ENCODE measurements at places on chromosomes 16 and 17.

DNA sequence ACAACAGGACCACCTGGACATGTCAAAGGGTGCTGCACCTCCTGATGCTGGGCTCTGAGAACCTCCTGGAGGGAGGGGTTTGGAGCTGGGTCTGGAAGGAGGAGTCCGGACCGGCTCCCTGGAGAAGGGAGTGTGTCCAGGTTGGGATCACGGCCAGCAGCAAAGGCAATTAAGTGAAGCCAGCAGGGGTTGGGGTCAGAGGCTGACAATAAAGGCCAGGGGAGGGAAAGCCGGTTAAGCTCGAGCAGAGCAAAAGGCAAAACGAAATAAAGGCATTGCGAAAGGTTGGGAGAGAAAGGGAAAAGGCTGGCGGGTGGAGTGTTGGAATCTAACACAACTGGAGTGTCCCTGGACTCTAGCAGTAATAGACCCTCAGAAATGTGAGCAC is 992 bp upstream of the CACNG4 start:
- DNase-seq, result no peak

DNA sequence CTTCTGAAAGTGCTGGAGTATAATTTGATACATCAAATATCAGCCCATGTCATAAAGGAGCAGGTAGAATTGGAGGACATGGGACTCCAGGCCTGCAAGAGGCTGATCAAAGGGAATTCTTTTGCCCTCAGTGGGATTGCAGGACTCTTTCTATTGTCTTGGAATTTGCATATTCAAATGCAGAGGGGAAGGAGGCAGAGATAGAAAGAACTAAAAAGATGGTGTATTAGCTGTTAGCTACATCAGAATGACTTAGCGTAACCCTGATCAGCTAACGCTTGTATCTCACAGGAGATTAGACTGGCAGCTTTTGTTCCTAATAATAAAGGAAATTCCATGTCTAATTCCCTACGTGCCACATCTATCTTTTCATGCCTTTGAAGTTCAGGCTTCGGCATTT is 1014.7 kb upstream of the RBFOX1 start:
- no peak for DNase-seq

DNA sequence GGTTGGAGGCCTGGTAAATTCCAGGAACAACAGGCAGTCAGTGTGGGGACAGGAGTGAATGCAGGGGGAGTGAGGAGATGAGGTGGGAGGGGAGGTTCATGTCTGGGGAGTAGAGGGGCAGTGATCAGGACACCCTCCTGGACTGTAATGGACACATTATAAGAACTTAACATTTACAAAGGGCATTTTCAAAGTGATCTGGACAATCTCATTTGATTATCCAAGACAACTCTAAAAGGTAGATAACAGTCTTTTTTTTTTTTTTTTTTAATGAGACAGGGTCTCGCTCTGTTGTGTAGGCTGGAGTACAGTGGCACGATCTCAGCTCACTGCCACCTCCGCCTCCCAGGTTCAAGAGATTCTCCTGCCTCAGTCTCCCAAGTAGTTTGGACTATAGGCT is 5.7 kb downstream of the SDK2 start:
- DNase-seq, result no peak

DNA sequence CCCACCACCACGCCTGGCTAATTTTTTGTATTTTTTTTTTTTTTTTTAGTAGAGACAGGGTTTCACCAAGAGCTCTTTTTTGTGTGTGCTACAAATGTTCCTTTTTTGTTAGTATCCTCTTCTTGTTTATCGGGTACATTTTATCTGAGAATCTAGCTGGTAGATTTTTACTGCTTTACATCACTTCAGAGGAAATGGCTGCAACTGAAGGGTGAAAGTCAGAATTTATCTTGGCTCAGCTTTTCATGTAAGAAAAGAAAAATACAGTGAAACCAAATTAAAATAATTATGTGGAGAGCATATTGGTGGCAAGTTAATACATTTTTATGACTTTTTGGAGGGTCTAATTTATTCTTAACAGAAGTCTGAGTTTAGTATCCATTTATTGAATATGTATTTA is 26.0 kb downstream of the CBFB start:
- DNase-seq, result no peak

DNA sequence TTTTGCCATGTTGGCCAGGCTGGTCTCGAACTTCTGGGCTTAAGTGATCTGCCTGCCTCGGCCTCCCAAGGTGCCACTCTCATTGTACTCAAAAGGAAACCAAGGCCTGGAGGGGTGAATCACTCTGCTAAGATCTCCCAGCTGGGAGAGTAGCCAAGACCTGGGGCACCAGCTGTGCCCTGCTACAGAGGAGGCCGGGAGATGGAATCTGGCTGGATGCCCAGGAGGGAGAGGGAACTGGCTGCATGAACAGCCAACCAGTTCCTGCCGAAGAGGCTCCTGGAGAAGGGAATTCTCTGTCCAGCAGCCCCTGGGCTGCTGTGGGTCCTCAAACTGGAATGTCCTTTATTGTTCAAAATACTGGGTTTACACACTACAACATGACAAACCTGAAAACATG is 238.7 kb upstream of the CIBAR2 start:
- DNase-seq, result peak; percentile 90

Measured in lung microvascular endothelial cell (primary cell).